ENCODE measurements at places on chromosomes 12 and 14.

DNA sequence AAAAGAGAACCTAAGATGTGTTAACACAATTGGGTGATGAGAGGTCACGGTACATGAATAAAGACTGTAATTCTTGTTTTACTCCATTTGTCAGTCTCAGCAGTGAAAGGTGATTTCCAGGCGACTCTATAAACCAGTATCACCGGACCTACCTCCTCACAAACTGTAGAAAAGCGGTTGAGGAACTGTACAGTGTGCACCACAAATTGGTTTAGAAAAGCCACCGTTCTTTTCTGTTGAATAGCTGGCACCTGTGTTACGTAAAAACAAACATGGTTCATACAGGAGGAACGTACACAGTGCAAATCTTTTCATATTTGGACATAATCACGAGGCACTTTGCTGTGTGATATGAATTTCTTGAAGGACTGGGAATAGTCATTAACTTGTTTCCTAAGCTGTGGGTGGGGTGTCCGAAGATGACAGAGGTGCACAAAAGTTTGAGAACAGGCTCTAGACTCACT, 663 bp downstream of the WASHC3 start:
- no peak for DNase-seq

GRCh38 chr12:118220702-118221101, 84.8 kb downstream of the PEBP1 start:
- no peak for DNase-seq

- DNase-seq, result no peak
Observed at GRCh38 chr14:88029500-88029899, 24.6 kb downstream of the GPR65 start.

DNA sequence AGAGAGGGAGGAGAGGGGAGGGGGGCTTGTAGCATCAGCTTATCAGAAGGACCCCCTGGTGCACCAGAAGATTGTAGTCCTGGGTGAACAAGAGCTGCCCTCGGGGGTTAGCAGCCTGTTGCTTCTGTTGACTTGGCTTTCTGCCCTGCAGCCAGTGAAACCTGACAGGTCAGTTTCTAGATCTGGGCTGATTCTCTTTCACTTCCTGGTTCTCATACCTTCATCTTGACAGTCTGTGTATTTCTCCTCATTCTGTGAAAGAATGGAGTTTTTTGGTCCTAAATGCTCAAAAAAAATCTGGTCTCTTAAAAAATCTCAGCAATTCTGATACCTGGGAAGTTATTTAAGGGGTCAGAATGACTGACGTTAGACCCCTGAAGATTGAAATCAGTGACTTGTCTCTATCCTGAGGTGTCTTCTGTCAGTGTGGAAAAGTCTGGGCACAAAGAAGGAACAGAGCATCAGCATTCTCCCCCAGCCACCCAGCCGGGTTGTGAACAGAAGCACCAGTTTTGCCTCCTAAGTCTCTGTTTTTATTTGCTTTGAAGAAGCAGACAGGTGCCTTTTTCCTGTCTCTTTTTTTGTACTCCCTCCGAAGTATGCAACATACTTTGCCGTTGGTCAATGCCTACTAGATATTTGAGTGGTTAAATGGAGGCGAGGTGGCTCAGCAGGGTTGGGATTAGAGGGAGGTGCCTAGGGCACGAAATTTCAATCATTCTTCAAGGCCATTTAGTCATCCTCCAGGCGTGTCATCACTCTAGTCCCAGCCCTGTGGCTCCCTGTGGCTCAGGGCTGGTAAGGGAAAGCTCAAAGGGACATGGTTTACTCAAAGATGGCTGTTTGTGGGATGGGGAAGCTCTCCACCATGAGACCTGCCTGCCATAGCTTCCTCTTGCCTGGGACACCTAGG, 24.0 kb downstream of the TTC9 start:
- DNase-seq, result peak; percentile 99

- no peak for DNase-seq
Observed at GRCh38 chr12:43333644-43334043, 218.4 kb downstream of the ADAMTS20 start.

DNA sequence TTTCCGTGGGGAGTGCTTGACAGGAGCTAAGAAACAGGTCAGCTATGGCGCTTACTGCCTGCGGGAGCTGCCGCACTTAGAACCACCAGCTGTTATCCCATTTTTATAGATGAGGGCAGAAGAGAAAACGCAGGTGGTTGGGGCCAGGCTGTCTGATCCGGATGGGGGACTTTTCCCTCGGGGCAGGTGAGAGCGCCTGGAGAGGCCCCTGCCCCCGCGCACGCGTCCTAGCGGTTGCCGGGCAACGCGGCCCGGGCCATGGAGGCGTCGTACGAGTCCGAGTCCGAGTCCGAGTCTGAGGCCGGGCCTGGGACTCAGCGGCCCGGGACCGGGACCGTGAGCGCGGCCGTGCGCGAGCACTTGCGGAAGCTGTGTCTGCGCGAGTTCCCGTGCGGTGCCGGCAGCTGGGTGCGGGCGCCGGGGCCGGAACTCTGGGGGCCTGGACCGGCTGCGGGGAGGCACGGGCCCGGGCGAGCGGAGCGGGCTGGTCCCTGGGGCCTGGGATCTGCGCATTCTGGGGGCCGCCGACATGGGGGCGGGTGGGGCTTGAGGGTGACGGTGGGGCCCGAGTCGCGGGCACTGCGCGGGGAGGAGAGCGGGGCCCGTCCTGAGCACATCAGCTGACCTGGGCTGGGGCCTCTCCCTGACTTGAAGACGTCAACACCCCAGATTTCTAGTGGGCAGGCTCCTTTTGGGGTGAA, at the start of gene LRRC43:
Gene LRRC43, plus strand, starts transcription at position 237 of the 701 bp plus-strand sequence. Its CDS starts 22 bp downstream, at position 259.
- peak; percentile 67 for DNase-seq

GRCh38 chr14:43155258-43155657, 1351.8 kb downstream of the FSCB start:
- no peak for DNase-seq

DNA sequence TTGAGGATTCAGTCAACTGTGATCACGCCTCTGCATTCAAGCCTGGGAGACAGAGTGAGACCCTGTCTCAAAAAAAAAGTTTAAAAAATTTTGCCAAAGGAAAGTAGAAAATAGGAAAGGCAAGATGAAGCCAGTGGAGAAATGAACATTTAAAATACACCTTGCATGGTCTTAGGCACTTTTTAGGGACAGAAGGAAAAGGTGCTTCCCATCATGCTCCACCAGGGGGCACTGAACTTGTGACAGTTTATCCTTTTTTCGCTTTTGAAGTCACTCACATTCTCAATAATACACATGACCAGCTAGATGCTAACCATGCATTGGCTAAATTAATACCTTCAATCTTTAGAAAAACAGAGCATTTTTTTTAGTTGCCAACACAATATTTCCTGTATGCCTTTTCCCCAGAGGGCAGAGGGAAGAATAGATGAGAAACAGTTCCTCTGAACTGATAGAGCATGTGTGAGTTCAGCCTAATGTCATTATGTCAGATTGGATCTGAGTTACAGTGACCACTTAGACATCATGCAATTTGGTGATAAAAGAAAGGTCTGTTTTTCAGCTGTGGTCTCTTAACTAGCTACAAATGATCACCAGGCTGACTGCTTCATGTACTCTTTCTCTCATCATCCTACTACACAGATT, 221.8 kb upstream of the SSTR1 start:
- DNase-seq, result peak; percentile 82

DNA sequence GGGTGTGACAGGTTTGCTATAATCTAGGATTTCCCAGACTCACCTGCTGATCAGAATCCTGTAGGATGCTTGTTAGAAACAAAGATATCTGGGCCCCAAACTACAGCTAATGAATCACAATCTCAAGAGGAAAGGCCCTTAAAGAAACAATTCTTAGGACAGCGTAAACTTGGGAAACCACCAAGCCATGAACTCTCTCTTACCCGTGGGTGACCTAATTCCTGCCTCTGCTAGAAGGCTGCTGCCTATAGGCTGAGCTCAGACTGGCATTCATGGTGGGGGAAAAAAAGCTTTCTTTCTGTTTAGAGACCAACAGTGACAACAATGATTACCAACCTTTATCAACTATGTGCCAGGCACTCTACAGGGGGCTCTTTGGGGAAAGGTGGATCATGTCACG, 213.9 kb upstream of the FKBP4 start:
- DNase-seq, result no peak

GRCh38 chr12:104463368-104463767, 6.6 kb downstream of the CHST11 start:
- no peak for DNase-seq

DNA sequence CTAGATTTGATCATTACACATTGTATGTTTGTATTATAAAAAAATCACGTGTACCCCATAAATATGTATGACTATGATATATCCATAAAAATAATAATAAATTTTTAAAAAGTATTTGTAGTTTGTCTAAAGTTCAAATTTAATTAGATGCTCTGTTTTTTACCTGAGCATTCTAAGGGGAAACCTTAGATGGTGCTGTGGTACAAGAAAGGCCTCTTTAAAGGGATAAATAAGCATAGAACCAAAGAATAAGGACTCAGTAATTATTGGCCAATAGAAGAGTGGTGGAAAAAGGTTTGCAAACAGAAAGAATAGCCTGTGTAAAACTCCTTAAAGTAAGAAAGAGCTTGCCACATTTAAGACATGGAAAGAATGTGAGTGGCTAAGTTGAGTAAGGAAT, 580.1 kb upstream of the SEL1L start:
- no peak for DNase-seq

GRCh38 chr12:104475271-104475670, 18.5 kb downstream of the CHST11 start:
- DNase-seq, result no peak

- no peak for DNase-seq
Observed at GRCh38 chr14:20706657-20707355, 18.2 kb downstream of the ANG start.

DNA sequence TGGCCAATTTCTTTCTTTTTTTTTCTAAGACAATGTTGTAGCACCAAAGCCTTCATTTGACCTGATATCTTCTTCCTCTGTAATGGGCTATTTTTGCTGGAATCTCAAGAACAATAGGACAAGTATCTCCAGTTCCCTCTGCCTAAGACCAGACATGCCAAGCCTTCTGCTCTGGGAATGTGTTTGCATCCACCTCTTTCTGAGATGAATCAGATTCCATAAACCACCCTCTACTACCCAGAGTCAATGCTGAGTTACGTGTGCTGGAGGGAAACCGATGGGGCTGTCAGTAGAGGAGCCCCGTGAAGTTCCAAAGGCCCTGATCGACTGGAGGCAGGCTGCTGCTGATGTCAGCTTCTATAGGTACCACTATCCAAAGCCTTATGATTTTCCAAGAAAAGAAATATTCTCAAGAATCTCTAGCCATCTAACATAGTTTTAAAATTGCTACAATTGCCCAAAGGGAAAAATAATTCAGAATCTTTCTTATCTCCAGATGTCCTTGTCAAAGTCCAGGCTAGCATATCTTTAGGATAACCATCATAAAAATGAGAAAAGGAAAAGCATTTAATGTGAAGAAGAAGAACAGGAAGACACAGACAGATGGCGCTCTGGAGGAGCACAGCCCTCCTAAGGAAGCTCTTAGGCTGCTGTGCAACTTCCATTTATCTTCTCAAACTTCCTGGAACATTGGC, 101.9 kb downstream of the SLC8A3 start:
- DNase-seq, result peak; percentile 39

DNA sequence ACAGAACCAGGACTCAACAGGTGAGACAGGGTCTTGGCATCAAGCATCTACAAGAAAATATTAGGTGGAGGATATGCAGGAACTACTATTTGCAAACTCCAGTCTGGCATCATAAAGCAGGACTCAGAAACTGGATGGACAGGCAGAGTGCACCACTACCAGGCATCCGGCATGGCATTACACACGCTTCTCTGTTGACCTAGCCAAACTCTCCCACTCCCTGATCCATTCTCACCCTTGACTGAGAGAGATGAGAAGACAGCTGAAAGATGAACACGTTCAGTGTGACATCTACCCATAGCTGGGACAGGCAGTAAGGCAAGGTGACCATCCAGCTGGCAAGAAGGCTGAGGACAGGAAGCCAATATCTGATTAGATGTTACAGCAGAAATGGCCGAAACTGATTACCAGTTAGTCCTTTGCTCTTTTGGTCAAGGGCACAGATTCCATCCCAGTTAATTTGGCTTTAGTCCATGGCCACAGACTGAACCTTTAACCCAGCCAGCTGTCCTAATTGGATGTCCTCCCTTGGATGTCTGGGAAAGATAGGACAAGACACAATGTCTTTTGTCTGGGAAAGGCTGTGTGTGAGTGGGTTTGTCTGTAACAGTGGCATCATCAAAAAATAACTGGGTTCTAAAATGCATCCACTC, 71.6 kb downstream of the BBS10 start:
- no peak for DNase-seq

DNA sequence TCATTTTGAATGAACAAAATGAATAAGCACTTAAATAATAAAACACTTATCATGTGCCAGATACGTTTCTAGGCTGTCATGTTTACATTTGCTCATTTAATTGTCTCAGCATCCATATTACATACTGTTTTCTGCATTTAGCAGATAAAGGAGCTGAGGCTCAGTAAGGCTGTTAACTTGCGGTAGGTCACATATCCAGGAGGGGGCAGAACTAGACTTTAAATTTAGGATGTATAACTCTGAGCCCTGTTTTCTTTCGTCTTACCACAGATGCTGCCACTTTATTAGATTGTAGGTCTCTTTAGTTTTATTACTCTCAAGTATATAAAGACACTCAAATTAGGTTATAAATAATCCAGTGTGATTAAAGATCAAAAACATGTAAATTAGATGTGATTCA, 17.7 kb downstream of the IRAK4 start:
- peak; percentile 15 for DNase-seq

- no peak for DNase-seq
Observed at GRCh38 chr14:100988956-100989355, 85.4 kb upstream of the RTL1 start.

- no peak for DNase-seq
Observed at GRCh38 chr14:95901054-95901453, 24.4 kb downstream of the TUNAR start.

GRCh38 chr14:22519877-22520685, 68.9 kb downstream of the DAD1 start:
- DNase-seq, result no peak

GRCh38 chr14:76007852-76008251, 22.3 kb downstream of the IFT43 start:
- DNase-seq, result no peak

- no peak for DNase-seq
Observed at GRCh38 chr12:126163984-126164383, 1098.7 kb downstream of the AACS start.

GRCh38 chr12:100163416-100164152, 20.9 kb upstream of the BLTP3B start:
- peak; percentile 89 for DNase-seq

- peak; percentile 60 for DNase-seq
Observed at GRCh38 chr14:23302290-23303225, at the start of gene PPP1R3E. PPP1R3E (minus strand) TSS chr14:23302859; CDS start chr14:23302576, 283 bp downstream.

GRCh38 chr12:4178424-4179170, 95.0 kb upstream of the CCND2 start:
- no peak for DNase-seq

Data from T47D (cell line).